ENCODE measurements at places on chromosomes 3 and 15.

DNA sequence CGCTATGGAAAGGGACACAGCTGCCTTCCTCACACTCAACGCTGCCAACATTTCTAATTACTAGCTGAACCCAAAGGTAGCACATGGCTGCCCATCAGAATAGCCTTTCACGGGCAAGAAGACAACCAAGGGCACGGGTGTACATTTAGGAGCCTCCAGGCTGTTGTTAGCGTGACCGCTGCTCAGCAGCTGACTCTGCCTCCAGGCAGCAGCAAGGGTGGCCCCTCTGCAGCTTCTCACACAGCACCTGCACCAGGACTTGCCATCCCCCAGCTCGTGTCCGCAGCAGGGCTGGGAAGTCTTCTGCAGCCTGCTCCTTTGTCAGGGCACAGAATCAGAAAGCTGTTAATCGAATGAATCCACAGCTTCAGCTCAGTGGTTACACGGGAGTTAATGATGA is 146.8 kb downstream of the ADAMTS17 start:
- no peak for DNase-seq

DNA sequence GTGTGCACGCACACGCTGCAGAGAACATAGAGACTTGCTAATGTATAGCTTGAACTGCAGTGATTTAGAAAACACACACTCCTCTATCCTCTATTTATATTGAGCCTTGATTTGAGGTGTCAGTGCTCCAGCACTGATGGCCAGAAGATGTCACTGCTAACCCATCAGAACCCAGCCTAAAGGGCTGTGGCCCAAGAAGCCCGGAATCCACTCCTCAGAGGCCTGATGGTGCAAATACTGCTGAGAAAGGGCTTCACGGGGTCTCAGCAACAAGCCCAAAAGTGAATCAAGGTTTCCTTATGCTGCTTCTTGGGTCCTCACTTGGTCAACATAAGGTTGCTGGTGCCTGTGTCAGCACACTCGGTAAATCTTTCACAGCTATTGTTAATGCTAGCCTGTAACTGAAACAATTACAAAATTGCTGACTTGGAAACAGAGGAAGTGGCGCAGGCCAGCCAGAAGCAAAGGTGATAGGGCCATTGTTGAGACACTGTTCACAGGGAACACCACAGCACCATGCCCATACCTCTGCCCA is 60.3 kb downstream of the HEG1 start:
- no peak for DNase-seq

DNA sequence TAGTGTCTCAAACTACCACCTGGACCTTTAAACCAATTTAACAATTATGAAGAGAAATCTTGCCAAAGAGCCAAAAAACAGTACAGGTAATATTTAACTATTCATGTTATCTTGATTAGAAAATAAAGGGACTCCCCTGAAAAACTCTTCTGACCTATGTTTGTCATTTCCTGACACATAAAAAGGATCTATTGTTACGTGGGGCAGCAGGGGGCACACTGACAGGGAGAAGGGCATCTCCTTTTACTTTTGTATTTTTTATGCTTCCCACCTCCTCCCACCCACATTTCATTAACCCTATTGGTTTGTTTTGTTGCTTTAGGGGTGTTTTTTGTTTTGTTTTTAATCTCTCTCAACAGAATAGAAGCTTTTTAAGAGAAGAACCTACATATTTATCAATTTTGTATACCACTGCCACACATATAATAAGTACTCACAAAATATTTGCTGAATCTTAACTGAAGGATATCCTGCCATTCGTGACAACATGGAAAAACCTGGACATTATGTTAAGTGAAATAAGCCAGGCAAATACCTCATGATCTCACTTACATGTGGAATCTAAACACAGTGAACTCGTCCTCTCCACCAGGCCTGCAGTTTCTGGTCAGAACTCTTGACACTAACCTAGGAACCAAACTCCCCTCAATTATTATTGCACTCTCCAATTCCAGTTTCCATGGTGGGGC is 17.7 kb downstream of the STAG1 start:
- DNase-seq = no peak

- DNase-seq = no peak
Observed at GRCh38 chr3:19073341-19074105, 74.8 kb upstream of the KCNH8 start.

GRCh38 chr3:74676-75243 is 121.8 kb upstream of the CHL1 start:
- no peak for DNase-seq

DNA sequence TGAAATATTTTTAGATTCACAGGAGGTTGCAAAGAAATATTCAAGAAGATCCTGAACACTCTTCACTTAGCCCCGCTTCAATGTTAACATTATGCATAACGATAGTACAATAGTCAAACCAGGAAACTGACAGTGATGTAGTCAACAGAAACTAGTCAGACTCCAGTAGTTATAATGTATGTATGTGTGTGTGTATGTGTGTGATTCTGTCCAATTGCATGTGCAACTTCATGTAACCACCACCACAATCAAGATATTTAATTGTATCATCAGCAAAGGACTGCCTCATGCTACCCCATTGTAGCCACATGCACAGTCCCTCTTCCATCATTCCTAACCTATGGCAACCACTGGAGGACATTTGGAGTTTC is 77.9 kb downstream of the APBA2 start:
- DNase-seq = no peak

DNA sequence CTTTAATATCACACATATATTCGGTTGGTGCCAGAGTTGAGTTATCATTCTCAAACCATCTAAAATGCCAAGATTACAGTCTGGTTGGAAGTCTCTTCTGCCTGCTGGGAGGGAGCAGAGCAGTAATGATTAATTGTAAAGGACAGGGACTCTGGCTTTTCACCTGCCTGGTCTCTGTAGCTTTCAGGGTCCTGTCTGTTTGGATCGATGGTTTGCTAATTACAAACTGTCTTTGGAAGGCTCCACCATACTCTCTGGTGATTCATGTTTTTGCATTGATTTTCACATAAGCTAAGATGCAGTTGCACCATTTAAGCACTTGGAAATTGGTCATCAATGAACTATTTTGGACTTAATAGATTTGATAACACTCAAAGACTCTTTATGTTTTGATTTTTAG is 350.4 kb upstream of the SATB1 start:
- DNase-seq = no peak

- DNase-seq = no peak
Observed at GRCh38 chr15:61393949-61394348, 164.8 kb upstream of the RORA start.

DNA sequence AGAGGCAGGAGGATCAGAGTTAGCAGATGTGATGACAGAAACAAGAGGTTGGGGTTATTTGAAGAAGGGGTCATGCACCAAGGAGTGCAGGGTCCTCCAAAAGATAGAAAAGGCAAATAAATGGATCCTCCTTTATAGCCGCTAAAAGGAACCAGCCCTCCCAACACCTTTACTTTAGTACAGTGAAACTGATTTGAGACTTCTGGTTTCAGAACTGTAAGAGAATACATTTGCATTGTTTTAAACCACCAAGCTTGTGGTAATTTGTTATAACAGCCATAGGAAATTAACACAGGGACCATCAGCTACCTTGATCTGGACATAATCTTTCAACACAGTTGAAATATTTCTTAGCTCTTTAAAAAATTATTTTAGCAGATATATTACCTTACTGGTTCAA is 166.6 kb downstream of the TIGIT start:
- no peak for DNase-seq

DNA sequence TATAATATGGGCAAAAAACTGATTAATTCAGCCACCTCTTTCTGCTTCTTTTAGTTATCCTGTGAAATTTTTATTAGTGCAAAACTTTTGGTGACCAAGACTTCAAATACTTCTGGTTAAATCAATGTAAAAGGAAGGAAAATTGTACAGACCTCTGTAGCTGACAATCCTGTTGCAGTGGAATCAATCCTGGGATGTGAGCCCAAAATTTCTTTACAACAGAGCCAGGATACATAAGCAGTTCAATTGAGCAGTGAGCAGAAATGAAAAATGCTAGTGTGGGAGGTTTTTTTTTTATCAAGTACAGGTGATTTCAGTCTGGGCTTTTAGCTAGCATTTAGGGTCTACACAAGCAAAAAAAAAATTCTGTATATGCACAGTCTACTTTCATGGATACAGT is 398.0 kb downstream of the OTOL1 start:
- no peak for DNase-seq

GRCh38 chr3:133832802-133833144 is 27.2 kb downstream of the SRPRB start:
- no peak for DNase-seq

GRCh38 chr3:129623447-129624118 is 17.1 kb upstream of the PLXND1 start:
- no peak for DNase-seq

DNA sequence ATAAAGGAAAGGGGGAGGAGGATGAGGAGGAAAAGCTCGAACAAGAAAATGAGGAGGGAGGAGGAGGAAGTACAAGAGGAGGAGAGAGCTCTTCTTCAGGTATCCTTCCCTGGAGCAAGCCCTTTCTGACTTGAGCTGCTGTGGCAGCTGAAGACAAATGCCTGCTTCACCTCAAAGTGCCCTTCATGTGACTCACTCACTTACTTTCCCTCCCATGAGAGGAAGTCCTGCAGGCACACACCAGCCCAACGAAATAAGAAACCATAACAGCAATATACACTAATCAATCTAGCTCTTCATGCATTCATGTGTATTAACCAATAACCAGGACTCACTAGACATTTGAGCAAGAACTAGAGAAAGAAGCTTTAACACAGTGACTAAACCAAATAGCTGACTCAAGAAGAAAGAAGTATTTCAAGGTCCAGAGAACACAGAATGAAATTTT is 251.9 kb downstream of the IGSF11 start:
- peak; percentile 86 for DNase-seq

DNA sequence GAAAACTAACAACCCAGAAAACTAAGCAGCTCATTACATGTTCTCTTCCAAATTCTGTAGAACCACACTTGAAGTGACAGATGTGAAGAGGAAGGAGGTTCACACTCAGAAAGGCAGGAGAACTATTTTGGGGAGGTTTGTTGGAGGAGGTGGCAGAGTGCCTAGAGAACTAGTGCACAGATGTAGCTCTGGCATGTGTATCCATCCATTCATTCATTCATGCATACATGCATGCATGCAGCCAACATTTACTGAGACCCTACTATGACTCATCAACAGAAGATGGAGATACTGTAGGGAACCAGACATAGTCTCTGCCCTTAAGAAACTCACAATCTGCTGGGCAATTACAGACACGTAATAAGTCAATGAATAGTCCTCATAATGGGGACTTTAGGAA is 116.7 kb downstream of the ERC2 start:
- DNase-seq = no peak

- no peak for DNase-seq
Observed at GRCh38 chr15:76566276-76566675, 229.7 kb downstream of the ISL2 start.

DNA sequence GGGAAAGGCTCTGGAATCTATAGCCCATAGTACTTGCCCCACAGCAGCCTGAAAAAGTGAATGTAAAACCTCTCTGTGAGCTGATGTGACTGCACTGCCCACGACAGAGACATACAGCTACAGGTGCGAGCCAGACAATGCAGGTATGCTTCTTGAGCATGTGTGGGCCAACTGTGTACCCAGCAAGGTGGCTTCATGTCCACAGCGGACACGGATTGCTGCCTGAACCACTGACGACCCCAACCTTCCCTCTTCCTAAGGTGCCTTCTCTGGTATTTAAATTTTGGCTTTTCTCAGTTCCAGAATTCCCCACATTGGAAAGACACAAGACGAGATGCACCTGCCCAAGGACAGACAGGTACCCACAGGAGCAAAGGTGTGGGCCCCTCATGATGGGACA is 65.8 kb downstream of the SCN5A start:
- no peak for DNase-seq

- DNase-seq = no peak
Observed at GRCh38 chr3:13189639-13190377, 116.6 kb upstream of the IQSEC1 start.

GRCh38 chr3:186152889-186153292 is 44.0 kb upstream of the ETV5 start:
- peak; percentile 74 for DNase-seq

- no peak for DNase-seq
Observed at GRCh38 chr15:84552896-84553295, 47.9 kb upstream of the ZSCAN2 start.

- DNase-seq = no peak
Observed at GRCh38 chr3:155605571-155605970, 139.3 kb downstream of the PLCH1 start.

GRCh38 chr3:58375254-58375653 is 42.6 kb downstream of the PXK start:
- DNase-seq = no peak

DNA sequence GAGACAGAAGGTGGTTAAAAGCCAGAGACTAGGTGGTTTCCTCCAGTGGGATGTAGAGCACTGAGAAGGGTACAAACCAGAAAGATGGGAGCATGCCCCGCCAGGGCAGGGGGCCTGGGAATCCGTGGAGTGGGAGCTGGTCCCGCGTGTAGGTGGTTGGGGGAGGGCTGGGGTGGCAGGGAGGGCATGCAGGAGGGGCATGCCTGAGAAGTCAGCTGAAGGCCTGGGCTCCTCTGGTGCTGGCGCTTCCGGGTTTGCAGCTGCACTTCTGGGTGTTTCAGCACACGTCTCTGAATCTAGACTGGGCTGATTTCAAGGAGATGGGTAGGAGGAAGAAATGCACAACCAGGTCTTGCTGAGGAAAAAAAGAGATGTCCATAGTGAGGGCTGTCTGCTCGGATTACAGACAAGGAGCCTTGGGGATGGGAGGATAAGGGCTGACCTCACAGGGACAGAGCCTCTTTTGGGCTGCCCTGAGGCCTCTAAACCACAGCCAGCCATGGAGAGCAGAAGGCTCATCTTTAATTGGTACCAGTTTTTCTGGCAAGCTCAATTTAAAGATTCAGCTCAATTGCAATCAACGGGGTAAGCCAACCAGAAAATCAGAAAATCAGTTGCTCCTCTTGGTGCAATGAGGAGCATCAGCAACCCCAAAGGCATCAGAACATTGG is 151.9 kb downstream of the FAM43A start:
- DNase-seq = no peak

- no peak for DNase-seq
Observed at GRCh38 chr3:56005196-56005805, 463.0 kb downstream of the ERC2 start.
